ENCODE measurements at places on chromosomes 1 and 21.

- DNase-seq: no peak
These were observed 15.9 kb downstream of the UCK2 start for GRCh38 chr1:165843304-165843703.

DNA sequence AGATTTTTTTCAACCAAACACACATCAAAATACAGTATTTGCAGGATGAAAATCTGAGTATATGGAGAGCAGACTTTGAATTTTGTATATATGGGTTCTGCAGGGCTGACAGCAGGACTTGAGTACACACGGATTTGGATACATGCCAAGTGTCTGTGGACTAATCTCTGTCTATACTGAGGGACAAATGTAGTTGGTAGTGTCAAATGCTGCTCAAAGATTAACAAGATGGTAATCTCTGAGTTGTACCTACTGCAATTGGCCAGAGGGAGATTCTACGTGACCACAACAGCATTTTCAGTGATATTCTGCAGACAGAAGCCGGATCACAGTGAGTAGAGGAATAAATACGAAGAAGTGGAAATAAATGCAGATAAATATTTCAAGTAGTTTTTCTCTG lies 43.4 kb downstream of the SHCBP1L start:
- DNase-seq: no peak

GRCh38 chr1:37476460-37477197 lies 2.2 kb downstream of the ZC3H12A start:
- no peak for DNase-seq

DNA sequence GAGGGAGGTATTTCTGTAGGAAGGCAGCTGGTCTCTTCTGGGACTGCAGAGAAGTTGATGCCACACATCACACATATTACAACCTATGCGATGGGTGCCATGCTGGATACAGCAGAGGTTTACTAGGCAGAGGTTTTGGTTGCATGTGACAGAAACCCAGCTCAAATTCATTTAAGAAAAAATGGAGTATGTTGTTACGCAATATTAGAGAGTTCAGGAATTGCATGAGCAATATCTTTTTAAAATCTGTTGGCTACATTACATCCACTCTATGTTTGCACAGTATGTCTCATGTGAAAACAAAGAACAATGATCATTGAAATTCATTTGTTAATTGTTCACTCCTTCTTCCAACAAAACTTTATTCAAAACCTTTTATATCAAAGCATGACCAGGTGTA lies 425.2 kb downstream of the RWDD3 start:
- DNase-seq: no peak

- DNase-seq: no peak
These were observed 48.9 kb upstream of the KIF26B start for GRCh38 chr1:245105815-245106410.

DNA sequence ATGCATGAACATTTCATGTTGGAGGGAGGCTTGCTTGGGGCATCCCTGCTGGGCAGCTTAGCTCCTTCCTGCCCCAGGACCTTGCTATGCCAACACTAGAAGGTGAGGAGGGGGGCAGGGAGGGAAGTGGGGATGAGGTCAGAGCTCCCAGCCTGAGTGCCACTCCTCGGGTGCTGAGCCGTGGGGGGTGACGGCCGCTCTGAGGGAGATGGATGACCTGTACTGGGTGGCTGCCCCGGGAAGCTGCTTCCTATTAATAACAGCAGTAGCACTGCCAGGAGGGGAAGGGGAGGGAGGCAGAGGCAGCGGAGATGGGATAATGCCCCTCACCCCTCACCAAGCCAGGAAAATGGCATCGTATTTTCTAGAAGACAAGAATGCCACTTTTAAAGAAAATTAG lies 60.6 kb downstream of the UBIAD1 start:
- DNase-seq: no peak

- no peak for DNase-seq
These were observed 251.8 kb upstream of the IRF2BP2 start for GRCh38 chr1:234861761-234862160.

GRCh38 chr1:26994020-26994786 lies 711 bp downstream of the TRNP1 start:
- DNase-seq: no peak

GRCh38 chr1:246608616-246609376 lies 42.5 kb downstream of the CNST start:
- DNase-seq: peak; percentile 51

GRCh38 chr1:33990281-33990680 lies 126.4 kb downstream of the HMGB4 start:
- no peak for DNase-seq

DNA sequence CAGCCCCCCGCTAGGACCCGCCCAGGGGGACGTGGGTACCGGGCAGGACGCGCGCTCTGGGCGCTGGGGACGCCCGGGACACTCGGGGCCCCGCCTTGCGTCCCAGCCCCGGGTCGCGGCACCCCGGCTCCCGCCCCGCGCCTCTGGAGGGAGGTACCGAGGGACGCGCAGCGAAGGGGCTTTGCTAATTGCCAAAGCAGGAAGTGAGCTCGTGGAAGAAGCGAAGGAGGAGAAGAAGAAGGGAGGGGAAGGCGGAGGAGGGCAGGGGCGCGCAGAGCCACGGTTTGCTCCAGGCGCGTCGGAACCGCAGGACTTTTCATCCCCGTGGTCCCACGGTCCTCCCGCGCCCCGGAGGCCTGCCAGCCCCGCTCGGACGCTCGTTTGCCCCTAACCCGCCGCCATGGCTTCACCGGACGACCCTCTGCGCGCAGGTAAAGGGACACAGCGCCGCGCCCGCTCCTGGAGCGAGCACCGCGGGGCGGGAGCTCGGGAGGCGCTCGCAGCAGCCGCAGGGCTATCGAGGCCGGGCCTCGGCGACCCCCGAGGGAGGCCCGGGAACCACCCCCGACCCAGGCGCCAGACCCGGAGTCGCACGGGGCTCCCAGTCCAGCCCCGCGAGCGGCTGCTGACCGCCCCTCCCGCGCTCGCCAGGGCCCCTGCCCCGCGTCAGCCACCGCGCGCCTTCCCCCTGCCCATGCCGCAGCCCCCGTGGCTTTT lies 1.3 kb downstream of the EDARADD start:
- no peak for DNase-seq

- peak; percentile 80 for DNase-seq
These were observed 503.9 kb upstream of the USP24 start for GRCh38 chr1:55718758-55719671.

- no peak for DNase-seq
These were observed 34.6 kb upstream of the FHAD1 start for GRCh38 chr1:15212216-15212953.

- peak; percentile 3 for DNase-seq
These were observed 567.3 kb upstream of the ADAMTS5 start for GRCh38 chr21:27534206-27534605.

DNA sequence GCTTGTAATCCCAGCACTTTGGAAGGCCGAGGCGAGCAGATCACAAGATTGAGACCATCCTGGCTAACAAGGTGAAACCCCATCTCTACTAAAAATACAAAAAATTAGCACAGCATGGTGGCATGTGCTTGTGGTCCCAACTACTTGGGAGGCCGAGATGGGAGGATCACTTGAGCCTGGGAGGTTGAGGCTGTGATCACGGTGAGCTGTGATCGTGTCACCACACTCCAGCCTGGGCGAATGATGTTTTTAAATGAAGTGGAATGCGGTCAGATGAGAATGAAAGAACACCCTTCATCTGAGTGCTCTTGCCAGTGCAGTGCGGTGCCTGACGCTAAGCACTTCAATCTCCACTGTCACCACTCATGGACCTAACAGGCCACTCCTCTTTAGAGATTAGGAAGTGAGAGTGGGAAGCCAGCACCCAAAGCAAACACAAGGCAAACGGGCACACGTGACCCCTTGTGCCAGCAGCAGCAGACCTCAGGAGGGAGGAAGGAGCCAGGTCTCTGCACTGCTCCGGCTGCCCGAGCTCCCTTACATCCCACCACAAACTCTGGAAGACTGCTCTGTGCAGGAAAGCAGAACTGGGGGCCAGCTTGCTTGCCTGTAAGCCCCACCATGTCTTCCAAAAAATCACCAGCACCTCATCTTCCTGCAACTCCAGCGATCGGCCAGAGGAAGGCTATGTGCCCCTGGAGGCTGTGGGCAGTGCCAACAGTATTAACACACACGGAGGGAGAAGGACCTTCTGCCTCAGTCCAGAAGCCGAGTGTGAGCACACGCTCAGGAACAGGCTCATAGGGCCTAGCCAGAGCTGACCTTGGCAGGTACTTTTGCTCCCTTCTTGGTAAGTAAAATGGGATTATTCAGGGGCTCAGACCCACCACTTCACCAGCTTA lies 9.7 kb downstream of the CTNNBIP1 start:
- no peak for DNase-seq

GRCh38 chr1:11156963-11157362 lies 32.2 kb upstream of the ANGPTL7 start:
- no peak for DNase-seq

- peak; percentile 47 for DNase-seq
These were observed 94.7 kb downstream of the CHD1L start for GRCh38 chr1:147337040-147337630.

DNA sequence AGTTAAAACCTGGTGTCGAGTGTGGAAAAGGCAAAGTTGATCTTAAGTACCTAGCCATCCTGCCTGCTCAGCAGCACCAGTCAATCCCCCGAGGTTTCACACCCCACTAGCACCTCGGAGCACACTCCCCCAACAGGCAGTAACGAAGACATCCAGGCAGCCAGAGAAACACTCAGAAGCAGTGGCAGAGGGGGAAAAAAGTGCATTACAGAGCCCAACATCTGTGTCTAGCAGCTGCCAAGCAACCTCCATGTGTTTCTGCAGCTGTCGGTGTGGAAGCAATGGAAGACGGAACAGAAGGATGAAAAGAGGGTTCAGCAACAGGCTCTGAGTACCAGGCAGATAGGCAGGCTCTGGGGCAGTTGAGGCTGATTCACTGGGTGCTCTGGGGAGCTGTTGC lies 73.4 kb upstream of the PROX1 start:
- peak; percentile 12 for DNase-seq

DNA sequence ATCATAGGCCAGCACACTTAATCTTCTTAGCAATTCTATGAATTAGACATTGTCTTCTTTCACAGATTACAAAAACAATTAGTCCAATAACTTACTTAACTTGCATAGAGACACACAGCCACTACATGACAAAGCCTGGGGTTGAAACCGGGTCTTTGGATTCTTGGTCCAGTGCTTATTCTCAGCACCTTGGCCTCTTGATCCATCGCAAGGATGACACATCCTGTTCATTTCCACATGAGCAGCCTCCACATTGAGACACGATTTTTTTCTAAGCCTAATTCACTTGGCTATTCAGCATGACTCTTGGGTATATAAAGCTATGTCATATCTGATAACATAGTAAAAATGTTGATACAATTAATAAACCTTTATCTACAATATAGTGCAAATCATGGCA lies 221.0 kb upstream of the FOXD3 start:
- no peak for DNase-seq

DNA sequence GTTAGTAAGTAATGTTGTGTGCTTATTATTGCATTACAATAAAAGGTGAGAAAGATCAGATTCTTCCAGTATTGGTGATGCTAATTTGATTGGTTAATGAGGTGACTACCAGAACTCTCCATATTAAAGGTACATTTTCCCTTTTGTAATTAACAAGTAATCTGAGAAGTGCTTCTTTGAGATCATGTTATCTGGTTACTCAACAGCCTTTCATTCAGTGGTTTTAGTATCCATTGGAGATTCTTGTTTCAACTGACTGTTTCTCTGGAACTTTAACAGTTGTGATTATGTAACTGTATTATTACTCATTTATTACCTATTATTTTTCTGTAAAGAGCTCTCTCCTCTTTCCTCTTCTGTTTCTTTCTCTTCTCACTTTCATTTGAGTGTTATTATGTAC lies 86.7 kb downstream of the PEX14 start:
- DNase-seq: no peak

- peak; percentile 11 for DNase-seq
These were observed 884 bp downstream of the SPATA6 start for GRCh38 chr1:48470950-48471690.

DNA sequence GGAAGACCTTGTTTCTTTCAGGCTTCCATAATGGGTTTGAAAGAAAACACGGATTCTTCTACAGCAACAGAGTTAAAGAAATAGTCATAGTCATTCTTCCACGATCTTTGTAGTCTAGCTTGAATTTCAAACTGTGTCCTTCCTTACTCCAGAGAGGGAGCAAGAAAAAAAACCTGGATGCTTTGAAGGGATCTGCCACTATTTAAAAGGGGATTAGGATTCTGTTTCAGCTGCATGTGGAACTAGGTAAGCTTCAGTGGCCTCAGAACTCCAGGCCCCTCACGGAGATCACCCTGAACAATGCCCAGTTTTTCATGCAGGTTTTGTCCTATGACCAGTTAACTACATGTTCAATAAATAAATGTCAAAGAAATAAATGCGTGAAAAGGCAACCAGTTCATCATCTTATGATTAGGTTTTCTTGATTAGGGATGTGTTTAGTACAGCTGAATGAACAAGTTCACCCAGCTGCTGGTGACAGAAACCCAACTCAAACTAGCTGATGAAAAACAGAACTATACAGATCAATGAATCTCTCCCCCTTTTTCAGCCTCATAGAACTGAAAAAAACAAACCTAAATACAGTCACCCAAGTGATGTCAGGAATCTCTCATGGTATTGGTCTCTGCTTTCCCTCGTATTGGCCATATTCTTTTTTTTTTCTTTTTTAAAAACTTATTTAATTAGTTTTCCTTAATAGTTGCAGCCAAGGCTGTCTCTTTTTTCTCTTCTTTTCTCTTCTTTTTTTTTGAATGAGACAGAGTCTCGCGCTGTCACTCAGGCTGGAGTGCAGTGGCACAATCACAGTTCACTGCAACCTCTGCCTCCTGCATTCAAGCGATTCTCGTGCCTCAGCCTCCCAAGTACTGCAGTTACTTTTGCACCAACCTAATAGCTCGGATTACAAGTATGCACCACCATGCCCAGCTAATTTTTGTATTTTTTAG lies 14.6 kb upstream of the MPZL1 start:
- no peak for DNase-seq

- peak; percentile 19 for DNase-seq
These were observed 1.0 kb downstream of the TMEM200B start for GRCh38 chr1:29122682-29123052.

- peak; percentile 42 for DNase-seq
These were observed 3.3 kb downstream of the ALDH9A1 start for GRCh38 chr1:165695031-165695430.

- no peak for DNase-seq
These were observed 5.8 kb downstream of the OR6P1 start for GRCh38 chr1:158564608-158565007.

DNA sequence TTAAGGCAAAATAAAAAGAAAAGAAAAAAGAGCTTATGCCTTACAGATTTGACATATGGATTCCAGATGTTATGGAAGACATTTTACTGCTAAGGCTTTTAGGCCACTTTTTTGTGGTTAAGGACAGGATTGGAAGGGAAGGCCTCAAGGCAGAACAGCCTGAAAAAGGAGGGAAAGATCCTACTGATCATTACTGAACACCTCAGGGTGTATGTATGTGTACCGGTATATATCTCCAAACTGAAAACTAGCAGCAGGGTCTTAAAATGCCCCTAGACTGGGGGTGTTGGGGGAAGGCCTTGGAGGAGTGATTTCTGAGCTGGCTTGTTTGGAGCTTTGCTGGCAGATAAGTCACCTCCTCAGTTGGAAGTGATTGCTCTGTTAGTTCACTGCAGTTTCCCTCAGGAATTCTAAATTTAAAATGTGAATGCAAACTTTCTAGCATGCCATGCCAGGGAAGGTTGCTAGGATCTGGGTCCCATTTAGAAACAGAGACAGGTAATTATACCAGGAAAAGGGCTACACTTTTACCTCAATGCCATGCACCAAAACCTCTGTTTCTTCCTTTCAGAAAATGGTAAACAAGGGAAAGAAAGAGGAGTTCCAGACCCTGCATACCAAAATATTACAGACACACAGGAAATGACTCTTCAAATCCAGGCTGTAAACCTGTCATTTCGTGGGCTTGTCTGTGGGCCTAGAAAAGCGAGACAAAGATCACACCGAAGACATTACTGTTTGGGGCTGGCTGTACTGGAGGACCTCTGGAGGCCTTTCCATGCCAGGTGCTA lies 15.0 kb downstream of the C1orf52 start:
- DNase-seq: peak; percentile 93
